Activated CD8-positive, alpha-beta memory T cell treated with anti-CD3 and anti-CD28 coated beads for 24 hours (primary cell): ENCODE measurements at places on chromosomes 7 and 10.

DNA sequence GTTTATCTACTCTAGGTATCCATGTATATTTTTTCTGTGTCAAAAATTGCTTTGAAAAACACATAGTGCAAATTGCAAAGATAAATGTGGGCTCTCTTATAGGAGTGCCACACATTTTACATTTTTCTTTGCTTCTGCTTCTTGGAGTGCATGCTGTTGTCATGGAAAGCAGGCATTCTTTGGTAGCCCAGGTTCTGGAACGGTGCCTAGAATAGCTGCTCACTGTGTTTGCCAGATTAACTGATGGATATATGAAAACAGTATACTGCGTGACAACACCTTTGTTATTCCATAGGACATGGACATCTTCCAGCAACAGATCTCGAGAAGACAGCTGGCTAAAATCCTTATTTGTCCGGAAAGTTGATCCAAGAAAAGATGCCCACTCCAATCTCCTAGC is 13.4 kb downstream of the NIPSNAP2 start:
- DNase-seq = no peak

GRCh38 chr10:11683529-11684320 is 58.5 kb upstream of the ECHDC3 start:
- DNase-seq = no peak

DNA sequence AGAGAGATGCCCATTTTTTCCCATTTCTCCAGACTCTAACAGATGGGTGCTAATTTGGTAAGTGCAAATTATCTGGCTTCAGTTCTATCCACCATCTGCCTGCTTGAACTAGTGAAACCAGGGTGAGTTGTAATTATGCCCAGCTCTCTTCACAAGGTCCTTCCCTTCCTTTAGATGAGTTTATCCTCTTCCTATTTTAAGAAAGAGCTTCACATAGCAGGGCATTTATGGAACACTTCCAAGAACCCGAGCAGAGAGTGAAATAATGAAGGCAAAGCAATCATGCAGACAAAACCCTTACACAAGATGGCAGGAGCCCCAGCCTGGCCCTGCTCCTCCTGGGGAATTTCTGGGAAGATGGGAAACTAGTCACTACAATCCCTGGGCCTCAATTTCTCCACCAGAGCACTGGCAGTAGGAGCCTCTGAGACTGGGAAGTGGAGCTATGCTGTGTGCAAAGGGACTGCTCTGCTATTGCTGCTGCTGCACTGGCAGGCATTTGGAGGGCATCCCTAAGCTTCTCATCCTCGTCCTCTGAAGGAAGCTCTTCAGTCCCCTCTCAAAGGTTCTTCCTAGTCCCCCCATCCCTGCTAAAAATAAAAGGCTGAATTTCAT is 33.7 kb upstream of the PLXNA4 start:
- no peak for DNase-seq

DNA sequence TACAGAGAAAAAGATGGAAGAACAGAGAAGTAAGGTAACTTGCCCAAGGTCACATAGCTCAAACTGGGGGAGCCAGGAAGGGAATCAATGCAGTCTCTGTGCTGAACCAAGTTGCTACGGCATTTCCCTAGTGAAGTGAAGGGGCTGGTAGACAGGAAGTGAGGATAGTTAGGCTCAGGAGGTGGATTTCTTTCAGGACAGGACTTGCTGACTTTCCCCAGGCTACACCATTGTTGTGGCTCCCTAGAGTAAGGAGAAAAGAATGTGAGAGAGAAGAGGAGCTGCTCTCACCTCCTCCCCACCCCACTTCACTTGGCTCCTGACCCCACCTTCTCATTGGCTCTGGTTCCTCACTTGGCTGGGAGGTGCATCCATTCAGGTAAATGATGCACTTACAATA is 316.9 kb downstream of the INHBA start:
- no peak for DNase-seq

DNA sequence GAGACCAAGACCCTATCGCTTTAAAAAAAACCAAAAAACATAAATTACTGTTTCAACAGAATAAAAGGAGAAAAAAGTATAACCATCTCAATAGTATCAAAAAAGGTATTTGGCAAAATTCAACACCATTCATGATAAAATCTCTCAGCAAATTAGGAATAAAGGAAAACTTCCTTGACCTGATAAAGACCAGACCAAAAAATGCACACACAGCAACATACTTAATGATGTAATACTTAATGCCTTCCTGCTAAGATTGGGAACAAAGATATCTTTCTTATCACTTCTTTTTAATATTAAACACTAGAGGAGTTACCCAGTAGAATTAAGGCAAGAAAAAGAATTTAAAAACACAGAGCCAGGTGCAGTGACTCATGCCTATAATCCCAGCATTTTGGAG is 79.3 kb downstream of the CNOT4 start:
- no peak for DNase-seq

GRCh38 chr7:141455723-141456122 is 95.5 kb upstream of the AGK start:
- DNase-seq = no peak

GRCh38 chr10:77925795-77926565 is 575 bp downstream of the DLG5 start:
- no peak for DNase-seq

- peak; percentile 77 for DNase-seq
Observed at GRCh38 chr7:44633254-44634186, 27.1 kb downstream of the OGDH start.

DNA sequence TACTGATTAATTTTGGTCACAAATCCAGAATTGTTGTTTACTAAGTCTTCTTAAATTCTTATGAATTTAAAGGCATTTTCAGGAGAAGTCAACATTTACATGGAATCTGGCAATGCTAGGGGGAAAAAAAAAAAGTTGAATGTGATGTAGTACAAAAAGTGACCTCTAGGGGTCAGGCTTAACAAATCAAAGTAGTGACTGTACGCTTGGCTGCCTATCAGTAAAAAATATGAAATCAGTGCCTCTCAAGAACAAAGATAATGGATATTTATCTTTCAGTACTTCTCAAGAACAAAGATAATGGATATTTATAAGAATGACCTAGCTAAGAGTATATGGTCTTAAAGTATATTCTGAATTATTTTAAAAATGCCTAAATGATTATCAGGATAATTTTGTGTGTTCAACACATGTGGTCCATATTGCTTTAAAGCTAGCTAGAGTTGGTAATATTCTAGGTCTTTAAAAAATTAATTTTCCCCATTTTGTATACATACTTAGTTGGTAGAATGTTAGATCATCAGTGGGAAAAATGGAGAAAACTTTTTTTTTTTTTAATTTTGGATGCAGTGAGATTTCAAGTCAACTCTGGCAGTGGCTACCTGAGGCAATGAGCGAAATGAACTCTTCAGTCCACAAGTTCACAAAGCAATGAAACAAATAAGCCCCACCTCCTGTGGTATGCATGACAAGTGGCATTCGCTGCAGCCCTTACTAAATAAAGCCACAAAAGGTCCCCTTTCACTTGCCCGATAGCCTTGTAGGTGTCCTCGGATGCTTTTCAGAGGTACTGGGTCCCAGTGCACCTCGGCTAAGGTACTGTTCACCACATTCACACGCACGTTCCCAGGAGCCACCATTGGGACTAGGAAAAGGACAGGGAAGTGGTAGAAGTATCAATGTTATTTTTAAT is 51.2 kb upstream of the LAMB4 start:
- no peak for DNase-seq

- DNase-seq = no peak
Observed at GRCh38 chr10:5885619-5886018, 4.1 kb downstream of the ANKRD16 start.

DNA sequence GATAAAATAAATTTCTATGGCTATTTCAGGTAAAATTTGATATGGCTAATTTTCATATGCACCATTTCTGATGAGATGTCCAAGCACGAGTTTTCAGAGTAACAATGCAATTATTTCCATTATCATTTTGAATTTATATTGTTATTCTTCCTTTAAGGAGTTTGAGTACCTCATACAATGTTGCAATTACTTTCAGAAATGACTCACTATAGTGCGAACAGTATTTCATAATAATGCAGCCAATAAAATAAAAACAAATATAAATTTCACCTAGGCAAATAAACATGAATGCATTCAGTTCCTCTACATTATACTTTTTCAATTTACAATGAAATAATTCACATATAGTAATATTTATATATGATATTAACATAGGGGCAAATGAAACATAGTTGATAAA is 78.8 kb upstream of the LRRN3 start:
- DNase-seq = no peak

GRCh38 chr7:98862716-98863420 is 6.9 kb downstream of the TMEM130 start:
- no peak for DNase-seq

DNA sequence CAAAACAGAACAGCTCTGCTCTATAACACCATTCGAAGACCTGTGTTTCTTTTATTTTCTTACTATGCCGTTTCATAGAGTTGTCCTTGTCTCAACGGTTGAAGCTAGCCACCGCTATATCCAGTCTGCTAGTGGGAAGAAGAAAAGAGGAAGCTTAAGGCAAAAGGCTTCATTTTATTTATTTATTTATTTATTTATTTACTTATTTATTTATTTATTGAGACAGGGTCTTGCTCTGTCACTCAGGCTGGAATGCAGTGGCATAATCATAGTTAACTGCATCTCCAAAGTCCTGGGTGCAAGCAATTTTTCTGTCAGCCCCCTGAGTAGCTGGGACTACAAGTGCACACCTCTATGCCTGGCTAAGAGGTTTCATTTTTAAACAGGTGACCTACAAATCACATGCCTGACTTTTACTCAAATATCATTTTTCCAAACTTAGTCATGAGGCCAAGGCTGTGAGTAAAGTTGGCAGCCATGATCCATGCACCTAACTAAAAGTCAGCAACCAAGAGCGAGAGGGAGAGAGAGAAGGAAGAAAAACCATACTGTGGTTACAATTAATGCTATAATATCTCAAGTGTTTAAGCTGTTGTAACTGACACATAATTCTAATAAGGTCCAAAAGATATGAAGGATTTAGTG is 1305.3 kb upstream of the LRRTM3 start:
- no peak for DNase-seq

GRCh38 chr10:83603708-83604107 is 535.6 kb upstream of the GHITM start:
- DNase-seq = no peak

DNA sequence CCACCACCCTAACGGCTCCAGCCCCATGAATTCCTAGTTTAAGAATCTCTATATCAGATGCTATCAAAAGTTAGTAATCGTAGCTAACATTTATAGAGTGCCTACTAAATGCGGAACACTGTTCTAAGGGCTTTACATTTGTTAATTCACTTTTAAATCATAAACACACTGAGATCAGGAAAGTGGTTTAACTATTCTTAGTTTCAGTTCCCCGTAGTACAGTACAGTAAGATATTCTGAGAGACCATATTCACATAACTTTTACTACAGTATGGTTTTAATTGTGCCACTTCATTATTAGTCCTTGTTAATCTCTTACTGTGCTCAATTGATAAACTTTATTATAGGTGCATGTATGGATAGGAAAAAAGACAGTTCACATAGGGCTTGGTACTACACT is 22.5 kb downstream of the SYPL1 start:
- DNase-seq = no peak

- DNase-seq = no peak
Observed at GRCh38 chr10:64344211-64344610, 823.0 kb downstream of the REEP3 start.

GRCh38 chr7:151590071-151590849 is 70.6 kb upstream of the RHEB start:
- peak; percentile 42 for DNase-seq
